Mammary epithelial cell (primary cell): ENCODE measurements at places on chromosomes 6 and 20. TPM values are rescaled to one million over a fixed set of nuclear protein-coding genes. Genes with fewer than 3 reads are reported as not detected.

DNA sequence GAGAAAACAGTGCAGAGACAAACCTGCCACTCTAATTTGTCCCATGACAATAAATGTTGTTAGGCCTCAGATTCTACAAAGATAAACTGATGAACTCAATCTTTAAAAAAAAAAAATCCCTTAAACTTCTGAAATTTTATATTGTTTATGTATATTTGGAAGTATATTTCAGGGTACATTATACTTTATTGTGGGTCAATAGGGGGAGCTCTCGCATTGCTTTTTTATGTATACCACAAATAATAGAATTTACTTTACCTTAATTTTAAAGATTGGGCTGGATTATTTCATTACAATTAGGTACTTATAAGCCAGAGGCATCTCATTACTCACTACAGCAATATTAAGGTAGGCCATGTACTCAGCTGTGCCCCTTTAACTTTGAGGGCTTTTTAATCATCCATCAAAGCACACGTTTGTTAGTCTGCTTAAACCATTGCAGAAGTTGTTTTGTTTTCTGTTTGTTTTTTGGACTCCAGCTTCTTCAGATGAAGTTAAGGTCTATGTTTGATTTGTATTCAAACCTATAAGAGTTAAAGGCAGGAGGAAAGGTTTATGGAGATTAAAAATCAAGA, 56.3 kb upstream of the EYA4 start:
- no peak for DNase-seq

Gene DST
- polyA plus RNA-seq: 120 TPM

Gene THBS2
- 0.46 TPM for polyA plus RNA-seq

- no peak for DNase-seq
These were observed 1607.2 kb downstream of the GRIK2 start for GRCh38 chr6:103000688-103001087.
